ENCODE measurements at places on chromosomes 12 and 14.

GRCh38 chr12:7959701-7960121, 23.7 kb upstream of the SLC2A3 start:
- DNase-seq: no peak

DNA sequence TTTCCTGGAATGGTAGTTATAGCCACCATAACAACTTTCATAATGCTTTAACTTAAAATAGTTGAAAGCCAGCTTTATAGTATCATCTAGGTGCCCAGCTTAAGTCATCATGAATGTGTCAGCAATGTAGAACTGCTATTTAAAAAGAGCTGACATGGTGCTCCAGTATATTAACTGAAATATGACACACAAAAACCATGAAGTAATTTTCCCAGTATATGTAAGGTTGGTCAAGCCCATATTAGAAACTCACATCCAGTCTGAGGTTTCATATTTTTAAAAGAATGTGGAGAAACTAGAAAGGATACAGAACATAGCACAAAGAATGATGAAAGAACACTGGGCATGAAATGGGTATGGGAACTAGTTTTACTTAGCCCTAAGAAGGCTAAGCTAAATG, 121.3 kb upstream of the KRAS start:
- no peak for DNase-seq

DNA sequence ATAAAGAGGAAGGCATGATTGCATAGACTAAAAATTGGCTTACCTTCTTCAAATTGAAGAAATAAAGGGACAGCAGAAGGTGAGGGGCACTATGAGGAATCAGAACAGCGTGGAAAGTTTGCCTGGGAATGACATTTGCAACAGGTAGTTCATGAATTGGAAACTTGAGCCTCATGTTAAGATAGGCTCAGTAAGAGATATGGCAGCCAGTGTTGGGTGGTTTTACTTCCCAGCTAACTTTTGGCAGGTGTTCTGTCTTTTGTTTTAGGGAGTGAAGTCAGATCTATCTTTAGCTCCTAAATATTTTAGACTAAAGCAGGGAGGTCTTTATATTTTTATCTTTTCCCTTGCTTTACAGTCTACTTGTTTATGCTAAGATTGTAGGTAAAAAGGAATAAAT, 122.4 kb downstream of the ANO6 start:
- DNase-seq: no peak

- DNase-seq: no peak
Observed at GRCh38 chr12:58189893-58190292, 248.5 kb downstream of the ATP23 start.
